ENCODE measurements at places on chromosomes 1 and 21.

GRCh38 chr1:165312591-165312990 is 43.9 kb downstream of the LMX1A start:
- DNase-seq = no peak

- no peak for DNase-seq
These were observed 12.9 kb upstream of the HMGCS2 start for GRCh38 chr1:119781434-119782210.

DNA sequence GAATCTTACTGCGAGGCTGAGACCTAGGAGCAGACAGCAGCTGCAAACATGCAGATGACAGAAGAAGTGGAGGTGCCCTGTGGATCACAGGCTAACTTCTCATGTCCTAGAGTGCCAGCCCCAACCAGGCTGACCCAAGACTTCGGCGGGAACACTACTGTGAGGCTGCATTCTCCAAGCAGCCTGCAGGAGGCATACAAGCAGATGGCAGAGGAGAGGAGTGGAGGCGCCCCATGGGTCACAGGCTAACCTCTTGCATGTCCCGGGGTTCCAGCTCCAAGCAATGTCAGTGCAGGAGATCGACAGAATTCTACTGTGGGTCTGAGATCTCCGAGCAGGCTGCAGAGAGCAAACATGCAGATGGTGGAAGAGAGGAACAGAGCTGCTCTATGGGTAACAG is 98.1 kb upstream of the ZNF678 start:
- DNase-seq = no peak

GRCh38 chr1:54926970-54927369 is 40.0 kb upstream of the DHCR24 start:
- DNase-seq = no peak

GRCh38 chr21:32548978-32549377 is 36.3 kb downstream of the TCP10L start:
- DNase-seq = no peak

DNA sequence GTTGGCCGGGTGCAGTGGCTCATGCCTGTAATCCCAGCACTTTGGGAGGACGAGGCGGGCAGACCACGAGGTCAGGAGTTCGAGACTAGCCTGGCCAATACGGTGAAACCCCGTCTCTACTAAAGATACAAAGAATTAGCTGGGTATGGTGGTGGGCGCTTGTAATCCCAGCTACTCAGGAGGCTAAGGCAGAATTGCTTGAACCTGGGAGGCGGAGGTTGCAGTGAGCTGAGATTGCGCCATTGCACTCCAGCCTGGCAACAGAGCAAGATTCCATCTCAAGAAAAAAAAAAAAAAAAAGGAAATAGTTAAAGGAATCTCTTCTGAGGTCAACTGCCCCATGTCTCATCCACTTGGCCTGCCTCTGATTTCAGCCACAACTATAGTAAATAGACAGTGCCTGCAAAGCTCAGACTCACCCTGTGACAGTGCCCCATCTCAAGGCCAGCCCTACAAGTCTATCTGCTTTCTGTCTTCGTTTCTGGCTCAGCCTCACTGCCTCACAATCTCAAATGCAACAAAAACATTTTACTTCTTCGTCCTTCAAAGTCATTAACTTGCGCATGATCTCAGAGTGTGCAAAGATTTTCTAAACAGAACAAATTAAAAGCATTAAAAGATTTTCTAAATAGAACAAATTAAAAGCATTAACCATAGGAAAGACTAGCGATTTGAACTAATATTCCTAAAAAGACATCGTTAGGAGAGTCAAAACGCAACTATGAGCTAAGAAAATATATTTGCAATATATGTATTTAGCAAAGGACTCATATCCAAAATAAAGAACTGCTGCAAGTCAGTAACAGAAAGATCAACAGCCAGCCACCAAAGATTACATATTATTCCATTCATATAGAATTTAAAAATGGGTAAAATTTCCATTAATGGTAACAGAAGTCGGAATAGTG is 65.0 kb upstream of the PRDX6 start:
- DNase-seq = no peak

DNA sequence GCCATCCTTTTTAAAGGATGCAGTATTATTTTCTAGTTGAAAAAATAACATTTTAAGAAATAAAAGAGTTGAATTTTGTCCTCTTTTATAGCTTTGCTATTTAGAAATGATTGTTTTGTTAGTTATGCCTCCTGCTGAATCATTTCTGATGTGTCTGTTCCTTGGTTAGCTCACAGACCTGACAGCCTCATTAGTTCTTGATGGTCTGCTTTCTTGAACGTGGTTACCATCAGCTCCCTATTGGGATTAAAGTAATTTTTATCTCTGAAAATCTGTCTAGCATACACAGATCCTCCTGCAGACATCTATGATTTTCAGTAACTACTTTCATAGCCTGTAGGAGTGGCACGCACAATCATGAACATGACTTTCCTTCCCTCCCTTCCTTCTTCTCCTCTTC is 447.6 kb upstream of the B3GALT2 start:
- no peak for DNase-seq

DNA sequence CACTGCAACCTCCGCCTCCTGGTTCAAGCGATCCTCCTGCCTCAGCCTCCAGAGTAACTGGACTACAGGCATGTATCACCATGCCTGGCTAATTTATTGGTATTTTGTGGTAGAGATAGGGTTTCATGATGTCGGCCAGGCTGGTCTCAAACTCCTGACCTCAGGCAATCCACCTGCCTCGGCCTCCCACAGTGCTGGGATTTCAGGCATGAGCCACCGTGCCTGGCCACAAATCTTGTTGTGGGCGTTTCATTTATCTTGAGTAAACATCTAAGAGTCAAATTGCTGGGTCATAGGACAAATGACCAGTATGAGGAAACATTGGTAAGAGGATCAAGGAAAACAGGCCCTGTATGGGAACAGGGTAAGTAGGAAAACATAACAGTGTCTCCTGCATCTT is 17.9 kb downstream of the TMEM200B start:
- DNase-seq = no peak

DNA sequence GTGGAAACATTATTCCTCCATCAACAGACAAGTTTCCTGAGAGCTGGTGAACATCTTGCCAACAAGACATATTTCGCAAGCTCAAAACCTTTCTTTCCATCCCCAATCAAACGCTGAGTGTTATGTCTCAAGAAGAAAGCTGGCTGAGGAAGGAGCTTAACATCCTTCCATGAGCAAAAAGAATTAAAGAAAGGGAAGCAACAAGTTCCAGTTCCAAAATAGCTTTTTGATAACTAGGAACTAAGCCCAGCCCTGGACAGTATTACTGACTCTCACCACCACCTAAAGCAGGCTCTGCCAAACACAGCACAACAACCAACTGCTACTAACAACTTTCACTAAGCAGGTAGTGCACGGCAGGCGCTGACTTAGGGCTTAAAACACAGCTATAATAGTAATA is 50.2 kb downstream of the CAPZB start:
- no peak for DNase-seq

GRCh38 chr21:34276711-34277425 is 86.9 kb upstream of the KCNE2 start:
- no peak for DNase-seq

- DNase-seq = no peak
These were observed 78.9 kb downstream of the KCNJ6 start for GRCh38 chr21:37837381-37837780.

DNA sequence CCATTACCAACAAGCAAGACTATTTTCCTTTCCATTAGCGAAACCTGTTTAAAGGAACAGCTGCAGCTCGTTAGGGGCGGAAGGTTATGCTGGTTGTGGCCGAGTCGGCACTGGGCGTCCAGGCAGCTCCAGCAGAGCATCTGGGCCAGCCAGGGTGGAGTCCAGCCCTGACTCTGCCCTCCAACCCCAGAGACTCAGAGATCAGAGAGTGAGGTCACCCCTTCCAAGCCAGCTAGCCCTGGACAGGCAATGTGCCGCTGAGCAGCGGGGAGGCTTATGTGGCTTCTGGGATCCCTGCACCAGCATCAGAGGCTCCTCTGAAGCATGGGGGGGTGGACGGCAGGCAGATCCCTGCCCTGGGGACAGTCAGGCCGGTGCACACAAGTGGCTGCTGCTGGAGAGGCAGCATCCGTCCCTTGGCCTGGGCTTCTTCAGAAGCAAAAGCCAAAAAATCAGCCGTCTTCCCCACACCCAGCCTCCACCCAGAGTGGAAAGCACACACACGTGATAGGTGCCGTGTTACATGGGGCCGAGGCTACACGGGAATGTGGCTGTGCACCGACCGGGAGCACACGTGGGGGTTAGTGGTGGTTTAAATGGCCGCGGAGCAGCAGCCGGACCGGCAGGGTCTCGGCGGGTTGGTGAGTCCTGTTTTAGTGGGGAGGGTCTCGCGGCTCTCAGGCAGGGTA is 30.1 kb downstream of the SLC66A1 start:
- DNase-seq = no peak

- no peak for DNase-seq
These were observed 100.4 kb downstream of the APP start for GRCh38 chr21:26070121-26070520.

DNA sequence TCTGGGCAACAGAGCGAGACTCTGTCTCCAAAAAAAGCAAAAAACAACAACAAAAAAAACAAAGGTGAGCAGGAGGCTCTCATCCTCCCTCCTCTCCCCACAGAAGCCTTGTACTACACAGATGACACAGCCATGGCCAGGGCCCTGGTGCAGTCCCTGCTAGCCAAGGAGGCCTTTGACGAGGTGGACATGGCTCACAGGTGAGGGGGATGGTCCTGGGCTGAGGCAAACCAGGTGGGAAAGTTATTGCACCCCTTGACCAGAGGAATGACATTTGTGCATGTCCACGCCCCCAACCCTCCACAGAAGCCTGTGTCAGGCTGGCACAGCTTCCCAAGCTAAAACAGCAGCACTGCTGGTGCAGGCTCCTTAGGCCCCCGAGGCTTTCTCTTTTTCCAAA is 2.4 kb downstream of the ADPRS start:
- DNase-seq = no peak

GRCh38 chr1:13628711-13629110 is 45.1 kb downstream of the PDPN start:
- DNase-seq = no peak

GRCh38 chr1:65470766-65471165 is 50.3 kb downstream of the LEPR start:
- DNase-seq = no peak

- DNase-seq = no peak
These were observed 366.1 kb upstream of the DAB1 start for GRCh38 chr1:57789936-57790335.

DNA sequence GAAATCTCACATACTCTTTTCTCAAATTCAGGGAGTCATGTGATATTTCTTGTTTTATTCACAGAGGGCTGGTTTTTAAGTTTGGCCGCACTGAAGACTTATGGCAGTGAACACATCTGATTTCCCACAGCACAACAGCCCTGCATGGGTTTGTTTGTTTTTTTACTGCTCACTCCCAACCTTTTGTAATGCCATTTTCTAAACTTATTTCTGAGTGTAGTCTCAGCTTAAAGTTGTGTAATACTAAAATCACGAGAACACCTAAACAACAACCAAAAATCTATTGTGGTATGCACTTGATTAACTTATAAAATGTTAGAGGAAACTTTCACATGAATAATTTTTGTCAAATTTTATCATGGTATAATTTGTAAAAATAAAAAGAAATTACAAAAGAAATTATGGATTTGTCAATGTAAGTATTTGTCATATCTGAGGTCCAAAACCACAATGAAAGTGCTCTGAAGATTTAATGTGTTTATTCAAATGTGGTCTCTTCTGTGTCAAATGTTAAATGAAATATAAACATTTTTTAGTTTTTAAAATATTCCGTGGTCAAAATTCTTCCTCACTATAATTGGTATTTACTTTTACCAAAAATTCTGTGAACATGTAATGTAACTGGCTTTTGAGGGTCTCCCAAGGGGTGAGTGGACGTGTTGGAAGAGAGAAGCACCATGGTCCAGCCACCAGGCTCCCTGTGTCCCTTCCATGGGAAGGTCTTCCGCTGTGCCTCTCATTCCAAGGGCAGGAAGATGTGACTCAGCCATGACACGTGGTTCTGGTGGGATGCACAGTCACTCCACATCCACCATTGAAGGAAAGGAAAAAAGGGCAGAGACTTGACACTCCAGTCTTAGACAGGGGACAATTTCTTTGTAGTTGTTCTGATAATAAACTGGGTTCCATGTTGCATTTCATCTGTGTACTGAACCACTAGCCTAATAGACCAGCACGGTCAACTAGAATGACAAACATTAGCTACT is 22.8 kb downstream of the TMEM50A start:
- peak; percentile 31 for DNase-seq

DNA sequence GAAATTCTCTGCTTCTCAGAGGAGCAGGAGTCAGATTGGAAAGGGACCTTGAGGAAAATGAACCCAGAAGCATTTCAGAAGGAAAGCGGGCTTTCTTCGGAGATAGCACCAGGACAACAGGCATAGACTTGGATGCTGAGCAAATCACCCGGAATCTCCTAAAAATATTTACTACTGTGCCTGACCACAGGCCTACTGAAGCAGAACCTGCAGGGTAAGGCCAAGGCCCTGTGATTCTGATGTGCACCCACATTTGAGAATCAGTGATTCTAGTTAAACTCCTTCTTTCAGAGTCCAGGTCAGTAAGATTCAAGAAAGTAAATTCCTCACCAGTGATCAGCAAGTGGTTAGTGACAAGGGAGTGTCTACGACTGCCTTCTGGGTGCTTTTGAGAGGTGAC is 307.3 kb upstream of the DUSP10 start:
- DNase-seq = no peak

- DNase-seq = no peak
These were observed 57.9 kb upstream of the HMGB4 start for GRCh38 chr1:33805988-33806387.

GRCh38 chr21:26967062-26967913 is at the start of gene ADAMTS5:
ADAMTS5 (minus strand) TSS chr21:26967088; CDS start chr21:26966391, 697 bp downstream.
- peak; percentile 73 for DNase-seq

DNA sequence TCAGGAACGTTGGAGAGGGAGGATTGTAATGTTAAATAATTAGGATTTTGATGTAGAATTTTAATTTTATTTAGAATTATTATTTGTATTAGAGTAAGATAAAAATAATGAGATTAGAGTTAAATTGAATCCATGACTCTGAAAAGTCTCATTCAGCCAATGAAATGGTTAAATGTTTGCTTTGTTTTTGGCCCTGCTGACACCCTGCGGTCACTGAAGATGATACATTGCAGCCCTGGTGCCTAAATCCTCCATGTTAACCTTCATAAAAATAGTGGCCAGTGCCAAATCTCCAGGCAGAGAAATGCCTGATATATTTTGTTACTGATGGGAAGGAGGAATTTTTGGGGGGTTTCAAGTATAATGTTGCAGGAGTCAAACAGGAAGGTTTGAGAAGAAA is 27.3 kb upstream of the RLF start:
- DNase-seq = no peak

DNA sequence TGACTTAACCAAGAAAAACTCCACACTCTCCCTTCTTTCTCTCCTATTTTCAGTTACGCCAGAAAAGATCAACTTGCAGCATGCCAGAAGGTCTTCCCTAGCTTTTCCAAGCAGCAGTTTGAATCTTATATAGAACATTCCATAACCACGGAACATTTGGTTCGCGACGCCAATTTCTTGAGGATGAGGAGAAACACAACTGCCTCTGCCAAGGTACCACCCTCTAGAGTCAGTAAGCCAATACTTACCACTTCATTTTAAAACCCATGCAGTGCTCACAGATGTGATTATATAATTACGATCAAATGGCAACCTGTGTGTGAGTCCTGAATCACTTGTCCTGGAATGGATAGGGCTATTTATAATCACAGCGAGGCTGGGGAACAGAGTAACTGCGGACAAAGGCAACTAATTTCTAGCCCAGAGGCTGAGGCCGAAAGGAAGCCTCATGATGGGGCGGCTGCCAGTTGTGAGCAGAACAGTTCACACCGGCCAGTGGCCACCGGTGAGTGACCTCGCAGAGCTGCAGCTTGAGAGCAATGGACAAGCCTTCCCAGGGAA is 43.2 kb upstream of the BACE2 start:
- DNase-seq = no peak

GRCh38 chr1:18962855-18963737 is 6.6 kb upstream of the IFFO2 start:
- no peak for DNase-seq
